Posterior cingulate gyrus (tissue), 11 donors: ENCODE measurements at places on chromosomes 7 and 10.

DNA sequence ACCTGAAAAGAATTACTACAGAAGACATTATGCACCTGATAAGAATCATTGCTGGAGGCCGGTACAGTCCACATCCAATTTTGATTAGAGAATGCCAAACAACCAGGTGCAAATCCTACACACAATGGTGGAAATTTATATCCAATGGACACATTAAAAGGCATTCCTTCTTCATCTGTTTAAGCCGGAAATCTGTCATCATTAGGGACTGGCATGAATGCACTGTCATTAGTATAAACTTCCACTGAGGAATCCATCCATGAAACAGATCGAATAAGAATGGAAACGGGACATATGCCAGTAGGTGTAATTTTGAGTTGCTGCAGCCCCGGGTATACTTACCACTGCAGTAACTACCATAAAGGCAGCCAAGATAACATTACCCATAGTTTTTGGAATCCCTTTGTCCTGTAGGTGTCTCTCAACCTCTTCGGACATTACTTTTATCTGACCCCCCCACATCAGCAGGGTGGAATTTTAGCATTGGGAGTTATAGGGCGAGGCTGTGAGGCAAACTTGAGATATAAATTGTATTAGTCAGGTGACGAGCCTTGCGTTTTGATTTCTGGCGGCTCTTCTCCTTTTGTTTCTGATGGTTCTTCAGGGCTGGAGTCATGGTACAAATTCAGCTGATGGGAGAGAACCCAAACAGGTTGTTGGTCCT, 36.5 kb upstream of the AKR1C2 start:
- no peak for DNase-seq

DNA sequence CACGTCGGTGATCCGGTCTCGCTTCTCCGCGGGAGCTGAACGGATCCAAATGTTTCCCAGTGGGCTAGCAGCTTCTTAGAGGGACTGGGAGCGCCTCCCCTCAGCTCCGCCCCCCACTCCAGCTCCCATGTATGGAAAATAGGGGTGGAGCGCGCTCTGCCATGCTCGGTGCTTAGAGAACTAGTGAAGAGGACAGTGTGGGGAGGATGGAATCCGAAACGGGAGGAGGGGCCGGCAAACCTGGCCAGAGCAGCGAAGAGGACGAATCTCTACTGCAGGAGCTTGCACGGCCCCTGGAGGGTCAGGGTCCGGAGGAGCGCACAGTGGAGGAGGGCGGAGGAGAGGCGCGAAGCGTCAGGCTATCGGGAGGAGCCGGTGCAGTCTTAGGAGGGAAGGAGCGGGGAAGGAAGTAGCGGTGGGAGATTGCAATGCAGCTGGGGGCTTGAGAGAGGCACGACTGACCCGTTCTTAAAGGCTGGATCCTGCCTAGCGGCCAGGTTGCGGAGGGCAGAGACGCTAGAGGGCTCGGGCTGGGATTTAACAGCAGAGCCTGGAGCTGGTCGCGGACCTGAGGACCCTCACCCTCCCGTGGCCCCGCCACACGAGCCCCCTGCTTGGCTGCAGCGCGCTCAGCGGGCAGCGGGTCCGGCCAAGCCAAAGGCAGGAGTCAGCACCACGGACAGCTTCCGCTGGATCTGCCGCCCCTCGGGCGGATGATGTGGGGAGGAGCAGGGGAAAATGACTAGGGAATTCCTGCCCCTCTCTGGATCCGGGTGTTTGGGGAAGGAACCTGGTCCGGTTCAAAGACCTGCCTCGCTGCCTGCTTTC, at the start of gene PRLHR:
Gene PRLHR, minus strand, starts transcription at position 51 of the 828 bp plus-strand sequence. CDS start 404 bp downstream, outside the sequence.
- no peak for DNase-seq

DNA sequence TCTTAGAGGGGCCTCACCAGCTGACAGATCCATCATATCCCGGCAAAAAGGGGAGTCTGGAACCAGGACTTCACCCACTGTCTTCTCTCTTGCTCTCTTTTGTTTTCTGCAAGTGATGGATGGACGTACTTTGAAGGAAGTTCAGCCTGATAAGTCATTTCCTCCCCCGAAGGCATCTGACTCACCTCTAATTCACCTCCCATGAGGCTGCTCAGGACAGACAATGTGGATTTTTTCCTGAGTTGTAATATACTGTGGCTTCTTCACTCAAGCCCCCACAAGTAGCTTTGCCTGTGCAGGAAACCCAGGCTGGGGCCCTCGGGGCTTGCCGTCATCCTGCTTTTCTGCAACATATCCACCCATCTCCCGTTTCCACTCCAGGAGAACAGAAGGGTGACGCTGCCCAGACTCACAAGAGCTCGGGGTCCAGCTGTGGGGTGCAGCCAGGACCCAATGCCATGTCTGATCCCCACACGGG, 70.4 kb downstream of the ASB13 start:
- DNase-seq = no peak

GRCh38 chr7:136868496-136869000, at the start of gene CHRM2:
Gene CHRM2, plus strand, starts transcription at chr7:136868652. Its CDS starts 146,214 bp downstream, at chr7:137014866.
- DNase-seq = peak; percentile 82

DNA sequence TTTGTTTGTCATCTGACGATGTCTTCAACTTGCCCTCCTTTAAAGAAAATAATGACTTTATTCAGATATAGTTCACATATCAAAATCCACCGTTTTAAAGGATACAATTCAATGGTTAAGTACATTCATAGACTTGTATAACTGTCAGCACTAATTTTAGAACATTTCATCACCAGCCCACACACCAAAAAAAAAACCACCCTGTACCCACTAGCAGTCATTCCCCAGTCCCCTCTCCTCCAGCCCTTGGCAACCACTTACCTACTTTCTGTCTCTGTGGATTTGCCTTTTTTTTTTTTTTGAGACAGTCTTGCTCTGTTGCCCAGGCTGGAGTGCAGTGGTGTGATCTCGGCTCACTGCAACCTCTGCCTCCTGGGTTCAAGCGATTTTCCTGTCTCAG, 5.3 kb upstream of the HILPDA start:
- no peak for DNase-seq

DNA sequence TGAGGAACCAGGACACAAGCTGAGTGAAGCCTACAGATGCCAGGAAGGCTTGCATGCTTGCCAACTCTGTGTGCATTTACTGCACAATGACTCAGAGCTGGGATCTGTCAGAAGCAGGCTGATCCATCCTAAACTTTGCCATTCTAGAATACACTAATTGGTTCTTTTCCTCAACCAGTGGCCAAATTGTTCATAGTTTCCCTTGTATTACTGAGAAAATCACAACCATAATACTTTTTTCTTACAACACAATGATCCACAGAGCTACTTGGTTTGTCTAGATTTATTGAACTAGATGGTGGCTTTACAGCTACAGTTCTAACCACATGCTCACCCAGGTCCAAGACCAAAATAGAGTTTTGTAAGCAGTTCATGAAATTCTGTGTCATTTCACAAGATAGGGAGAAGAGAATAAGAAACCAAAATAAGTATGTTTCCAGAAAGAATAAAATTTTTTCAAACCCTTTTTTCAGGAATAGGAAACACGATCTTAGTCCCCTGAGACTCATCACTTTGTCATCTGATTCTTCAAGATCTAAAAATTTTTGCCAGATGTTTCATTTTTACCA, 21.0 kb upstream of the LRRC17 start:
- peak; percentile 31 for DNase-seq

DNA sequence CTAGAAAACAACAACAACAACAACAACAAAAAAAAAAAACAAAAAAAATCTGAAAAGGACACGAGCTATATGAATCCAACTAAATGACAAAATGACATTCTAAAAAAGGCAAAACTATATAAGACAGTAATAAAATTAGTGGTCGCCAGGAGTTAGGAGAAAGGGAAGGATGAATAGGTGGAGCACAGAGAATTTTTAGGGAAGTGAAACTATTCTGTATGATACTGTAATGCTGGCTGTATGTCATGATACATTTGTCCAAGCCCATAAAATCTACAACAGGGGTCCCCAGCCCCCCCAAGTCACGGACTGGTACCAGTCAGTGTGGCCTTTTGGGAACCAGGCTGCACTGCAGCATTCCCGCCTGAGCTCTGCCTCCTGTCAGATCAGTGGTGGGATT, 2.8 kb upstream of the PUS7 start:
- DNase-seq = no peak

DNA sequence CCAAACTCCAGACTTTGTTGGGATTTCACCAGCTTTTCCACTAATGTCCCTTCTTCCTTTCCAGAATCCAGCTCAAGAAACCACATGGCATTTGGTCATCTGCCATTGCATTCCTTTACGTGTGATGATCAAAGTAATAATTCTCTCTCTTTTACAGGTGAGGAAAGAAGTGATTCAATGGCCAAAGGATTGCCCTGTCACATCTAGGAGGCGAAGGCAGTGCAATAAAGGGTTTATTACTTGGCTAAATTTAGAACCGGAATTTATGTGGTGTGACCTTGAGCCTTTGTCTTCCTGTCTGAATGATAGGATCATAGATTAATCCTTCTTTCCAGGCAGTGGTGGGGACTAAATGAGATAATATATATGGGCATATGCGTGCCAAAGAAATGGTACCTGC, 58.3 kb upstream of the COBL start:
- DNase-seq = no peak

- DNase-seq = no peak
Measured at GRCh38 chr10:25405871-25406270, 231.1 kb downstream of the GPR158 start.

- DNase-seq = no peak
Measured at GRCh38 chr10:554182-554848, 135.2 kb downstream of the DIP2C start.

DNA sequence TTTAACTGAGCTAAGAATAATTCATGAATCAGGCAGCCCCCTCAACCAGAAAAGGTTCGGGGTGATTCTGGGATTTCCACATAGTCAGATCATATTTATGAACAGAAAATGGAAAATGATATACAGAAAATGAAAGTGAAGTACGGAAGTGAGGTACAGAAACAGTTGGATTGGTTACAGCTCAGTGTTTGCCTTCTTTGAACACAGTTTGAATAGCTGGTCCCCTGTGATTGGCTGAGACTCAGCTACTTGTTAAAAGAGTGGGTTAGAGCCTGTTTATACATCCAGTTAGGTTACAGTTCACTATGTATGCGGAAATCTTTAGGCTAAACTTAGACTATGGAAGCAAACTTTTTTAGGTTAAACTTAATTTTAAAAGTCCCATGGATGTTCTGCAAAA, 511.7 kb downstream of the PLXDC2 start:
- DNase-seq = no peak

GRCh38 chr10:129023082-129023481, 444.0 kb upstream of the MGMT start:
- no peak for DNase-seq

DNA sequence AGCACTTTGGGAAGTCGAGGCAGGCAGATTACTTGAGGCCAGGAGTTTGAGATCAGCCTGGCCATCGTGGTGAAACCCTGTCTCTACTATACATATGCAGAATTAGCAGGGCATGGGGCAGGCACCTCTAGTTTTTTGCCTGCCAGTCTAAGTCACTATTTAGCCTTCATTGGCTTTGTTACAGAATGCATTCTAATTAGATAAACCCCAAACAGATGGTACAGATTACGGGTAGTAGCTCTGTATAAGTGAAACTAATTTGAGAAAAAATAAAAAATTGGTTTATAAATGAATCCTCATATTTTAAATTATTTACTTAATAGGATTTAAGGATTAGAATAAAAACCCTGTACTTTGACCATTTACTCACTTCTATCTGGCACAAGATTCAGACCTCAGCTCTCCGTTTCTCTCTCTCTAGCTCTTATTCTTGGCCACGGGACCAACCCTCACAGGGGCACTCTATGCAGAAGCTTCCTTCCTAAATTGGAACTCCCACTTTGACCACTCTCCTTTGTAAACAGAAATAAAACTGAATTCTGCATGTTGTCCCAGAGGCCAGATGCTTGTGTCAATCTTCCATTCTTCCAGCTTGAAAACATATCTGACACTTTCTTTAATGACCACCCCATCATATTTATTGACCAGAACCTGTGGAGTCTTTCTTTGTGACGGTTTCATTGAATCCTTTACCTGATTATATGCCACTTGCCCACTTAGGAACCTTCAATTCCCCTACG, 26.8 kb downstream of the BET1 start:
- no peak for DNase-seq
